Heart right ventricle (tissue), 16 donors: ENCODE measurements at places on chromosomes 2 and 18. TPM values are rescaled to one million over a fixed set of nuclear protein-coding genes. Genes with fewer than 3 reads are reported as not detected.

DNA sequence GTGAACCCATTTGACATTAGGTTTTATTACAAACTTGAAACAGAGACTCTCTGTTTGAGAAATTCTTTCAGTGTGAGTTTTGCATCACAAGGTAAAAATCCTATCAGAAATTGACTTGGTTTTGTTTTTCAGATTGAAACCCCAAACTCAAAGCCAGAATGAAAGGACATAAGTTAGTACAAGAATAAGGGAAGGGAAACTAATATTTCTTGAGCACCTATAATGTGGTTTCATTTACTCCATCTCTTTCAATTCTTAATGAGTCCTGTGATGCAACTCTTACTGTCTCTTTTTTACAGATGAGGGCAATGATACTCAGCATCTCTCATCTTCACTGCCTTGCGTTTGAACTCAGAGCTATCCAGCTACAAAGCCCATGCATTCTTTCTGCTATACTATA lies 210.0 kb upstream of the SIX3 start:
- no peak for DNase-seq

DNA sequence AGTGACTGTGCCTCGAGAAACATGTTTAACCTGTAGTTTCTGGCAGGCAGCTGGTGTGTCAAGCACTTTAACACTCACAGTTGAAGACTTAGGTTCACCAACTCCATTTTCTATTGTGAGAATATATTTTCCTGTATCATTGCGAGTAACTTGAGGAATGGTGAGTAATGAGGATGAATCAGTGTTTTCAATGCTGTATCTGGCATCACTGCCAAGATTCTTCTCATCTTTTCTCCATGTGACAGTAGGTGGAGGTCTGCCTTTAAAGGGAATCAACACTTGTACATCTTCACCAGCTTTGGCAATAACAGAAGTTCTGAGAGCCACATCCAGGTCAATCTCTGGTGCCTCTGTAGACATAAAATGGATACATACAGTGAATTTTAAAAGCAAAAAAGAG lies 72.8 kb downstream of the PLEKHA3 start:
- no peak for DNase-seq

Gene ASAP2
- 10.6 TPM for total RNA-seq

DNA sequence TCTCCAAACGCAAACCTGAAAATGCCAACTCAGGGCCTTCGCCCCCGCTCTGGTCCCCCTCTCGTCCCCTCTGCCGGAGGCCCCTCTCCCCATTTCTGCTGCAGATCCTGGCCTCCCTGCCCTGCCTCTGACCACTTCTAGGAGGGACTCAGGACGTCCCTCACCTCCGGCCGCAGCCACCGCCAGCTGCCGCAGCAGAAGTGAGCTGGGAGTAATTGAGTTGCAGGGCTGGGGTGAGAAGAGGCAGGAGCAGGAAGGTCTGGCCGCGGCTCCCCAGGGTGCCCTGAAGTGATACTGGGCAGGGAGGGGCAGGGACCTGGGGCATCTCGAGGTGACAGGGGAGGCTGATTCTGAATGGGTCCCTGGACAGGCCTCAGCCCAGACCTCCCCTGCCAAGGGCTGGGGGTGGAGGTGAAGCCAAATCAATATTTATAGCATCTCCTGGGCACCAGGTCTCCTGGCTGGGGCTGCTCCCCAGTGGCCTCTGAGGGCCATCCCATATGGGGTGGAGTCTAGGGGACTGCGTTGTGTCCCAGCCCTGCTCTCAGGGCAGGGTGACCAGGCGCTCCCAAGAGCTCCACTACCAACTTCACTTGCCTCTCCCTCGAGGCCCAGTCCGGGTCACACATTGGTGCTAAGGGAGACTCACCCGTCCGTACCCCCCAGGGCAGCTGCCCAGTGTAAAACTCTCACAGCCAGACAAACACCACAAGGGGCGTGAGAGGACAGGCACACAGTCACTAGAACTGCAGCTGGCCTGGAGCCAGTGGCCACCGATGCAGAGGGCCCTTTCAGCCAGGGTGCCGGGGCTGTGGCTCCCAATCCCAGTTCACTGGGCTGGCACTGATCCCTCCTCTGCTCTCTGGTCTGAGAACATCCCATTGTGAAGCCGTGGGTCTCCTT lies 33.0 kb downstream of the KCNIP3 start:
- no peak for DNase-seq

GRCh38 chr2:236677368-236677767 lies 107.7 kb downstream of the ACKR3 start:
- DNase-seq = no peak

Gene CD302
- total RNA-seq = 9.6 TPM

GRCh38 chr18:45651275-45651674 lies 36.0 kb downstream of the SLC14A2 start:
- DNase-seq = no peak

Gene CYRIA
- total RNA-seq = 4.3 TPM

Gene REG1B
- total RNA-seq = not detected

GRCh38 chr2:60818272-60818671 lies 62.2 kb downstream of the PAPOLG start:
- no peak for DNase-seq

DNA sequence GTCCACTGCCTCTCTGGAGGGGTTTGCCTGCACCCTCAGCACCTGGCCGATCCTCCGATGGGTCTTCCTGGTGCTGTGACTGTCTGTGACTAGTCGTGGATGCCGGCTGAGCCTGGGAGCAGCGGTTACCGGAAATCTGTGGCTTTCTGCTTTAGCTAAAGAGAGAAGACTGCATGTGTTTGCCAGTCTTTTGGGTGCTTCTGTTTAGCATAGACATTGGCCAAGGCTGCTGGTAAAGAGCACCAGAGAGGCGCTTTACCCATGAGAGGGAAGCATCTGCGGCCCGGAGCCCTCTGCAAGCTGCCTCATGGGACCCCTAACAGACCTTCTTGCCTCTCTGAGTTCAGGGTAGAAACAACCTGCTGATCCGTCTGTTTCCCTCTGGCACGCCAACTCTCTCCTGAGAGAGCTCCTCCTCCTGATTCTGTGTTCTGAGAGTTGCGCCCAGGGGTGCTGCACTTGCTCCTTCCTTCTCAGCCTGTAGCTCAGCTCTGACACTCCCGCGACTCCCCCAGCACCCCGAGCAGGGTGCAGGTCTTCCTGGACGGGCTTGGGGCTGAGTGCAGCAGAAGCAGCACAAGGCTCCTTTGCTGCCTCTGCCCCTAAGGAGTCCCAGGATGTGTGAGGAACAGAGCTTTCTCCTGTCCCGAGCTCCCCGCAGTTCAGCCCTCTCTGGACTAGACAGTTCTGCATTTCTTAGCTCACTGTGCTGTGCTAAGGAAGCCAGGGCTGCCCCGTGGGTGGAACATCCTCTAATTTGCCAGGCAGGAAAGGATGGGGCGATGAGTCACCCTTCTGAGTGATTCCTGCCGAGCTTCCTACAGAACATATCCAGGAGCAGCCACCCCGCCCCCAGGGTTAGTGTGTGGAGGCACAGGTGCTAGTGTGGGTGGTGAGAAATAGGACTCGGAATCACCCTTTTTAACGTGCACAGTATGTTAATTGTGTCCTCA lies 203.2 kb downstream of the SH3RF3 start:
- DNase-seq = peak; percentile 63

DNA sequence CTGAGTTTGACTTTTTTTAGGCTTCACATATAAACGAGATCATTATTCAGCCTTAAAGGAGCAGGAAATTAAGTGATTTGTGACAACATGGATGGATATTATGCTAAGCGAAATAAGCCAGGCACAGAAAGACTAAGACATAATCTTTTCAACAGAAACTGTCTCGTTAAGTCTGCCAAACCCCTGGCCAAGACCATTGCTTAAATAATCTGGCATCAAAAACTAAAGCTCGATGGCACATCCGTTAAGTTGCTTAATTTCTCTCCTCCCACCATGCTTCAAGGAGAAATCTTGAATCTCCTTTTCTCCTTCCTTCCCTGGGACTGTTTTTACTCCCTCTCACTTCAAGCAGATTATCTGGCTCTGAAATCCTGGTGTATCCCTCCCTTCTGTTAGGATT lies 140.3 kb downstream of the GALNT14 start:
- no peak for DNase-seq

Gene GREB1L
- total RNA-seq = 11.1 TPM

Gene TXNL1
- 84.1 TPM for total RNA-seq
